Stromal cell of bone marrow (primary cell): ENCODE measurements at places on chromosomes 5 and 9.

DNA sequence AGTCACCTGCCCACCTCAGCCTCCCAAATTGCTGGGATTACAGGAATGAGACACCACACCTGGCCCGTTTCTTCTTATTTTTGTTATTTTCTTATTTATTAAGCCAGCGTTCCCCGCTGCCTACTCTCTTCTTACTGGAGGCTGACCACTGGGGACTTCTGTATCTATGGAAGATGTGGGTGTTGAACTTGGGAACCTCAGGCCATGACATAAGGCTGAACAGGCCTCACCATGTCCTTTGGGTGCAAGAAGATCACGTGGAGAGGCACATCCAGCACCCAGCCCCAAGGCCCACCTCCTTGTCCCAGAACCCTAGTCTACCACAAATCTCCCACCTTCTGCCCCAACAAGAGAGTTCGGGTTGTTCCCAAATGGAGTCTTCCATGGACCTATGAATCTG lies 59.4 kb upstream of the NEK6 start:
- no peak for DNase-seq

DNA sequence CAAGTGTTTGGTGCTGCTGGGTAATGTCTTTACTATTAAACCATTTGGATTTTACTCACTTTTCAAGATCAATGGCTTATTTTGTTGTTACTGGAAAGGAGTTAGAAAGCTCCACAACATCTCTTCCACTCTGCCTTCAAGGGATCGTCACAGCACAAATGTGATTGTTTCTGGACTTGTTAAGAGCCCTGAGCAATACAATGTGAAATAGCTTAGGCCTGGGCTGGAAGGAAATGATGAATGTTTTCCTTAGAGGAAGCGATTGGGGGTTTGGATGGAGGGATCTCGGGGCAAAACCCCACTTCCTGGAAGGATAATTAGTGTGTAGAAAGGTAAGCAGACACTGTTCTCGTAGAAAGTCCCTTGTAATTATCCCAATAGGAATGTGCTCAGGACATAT lies 59.3 kb upstream of the MYO10 start:
- no peak for DNase-seq

DNA sequence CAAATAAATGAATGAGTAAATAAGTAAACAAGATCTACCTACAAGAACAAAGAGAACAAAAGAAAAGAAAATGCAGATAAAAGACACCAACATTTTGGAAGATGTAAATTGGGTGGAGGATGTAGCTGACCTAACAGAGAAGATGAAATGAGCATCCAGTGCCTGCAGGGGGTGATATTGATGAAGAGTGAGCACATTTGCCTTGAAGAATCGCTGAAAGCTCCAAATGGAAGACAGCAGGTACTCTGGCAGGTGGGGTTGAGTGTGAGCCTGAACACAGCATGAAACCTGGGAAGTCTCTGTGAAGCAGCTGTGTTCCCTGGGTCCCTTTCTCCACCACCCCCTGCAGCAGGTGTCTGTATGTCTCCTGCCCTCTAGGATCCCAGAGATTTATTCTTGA lies 125.6 kb downstream of the NXNL2 start:
- DNase-seq, result no peak

DNA sequence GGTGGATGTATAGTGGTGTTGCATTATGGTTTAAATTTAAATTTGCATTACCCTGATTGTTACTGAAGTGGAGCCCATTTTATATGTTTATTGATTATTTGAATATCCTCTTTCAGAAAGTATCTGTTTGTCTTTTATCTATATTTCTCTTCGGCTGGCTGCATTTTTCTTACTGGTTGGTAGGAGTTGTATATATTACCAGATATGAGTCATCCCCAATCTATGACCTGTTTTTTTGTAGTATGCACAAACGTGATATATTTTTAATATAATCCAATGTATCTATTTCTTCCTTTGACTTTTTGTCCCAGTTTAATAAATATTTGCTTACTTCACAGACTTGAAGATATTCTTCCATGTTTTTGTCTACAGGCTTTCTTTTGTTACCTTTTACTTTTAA lies 29.3 kb upstream of the CAMK4 start:
- DNase-seq, result no peak

GRCh38 chr5:163695830-163696578 lies 190.6 kb downstream of the MAT2B start:
- DNase-seq, result peak; percentile 68

- no peak for DNase-seq
Observed at GRCh38 chr9:15553528-15553898, 670 bp downstream of the CCDC171 start.

- no peak for DNase-seq
Observed at GRCh38 chr9:127634698-127635097, 22.6 kb downstream of the STXBP1 start.
